ENCODE measurements at places on chromosomes 6 and 20.

- no peak for DNase-seq
These were observed 61.2 kb upstream of the CDYL start for GRCh38 chr6:4714961-4715501.

DNA sequence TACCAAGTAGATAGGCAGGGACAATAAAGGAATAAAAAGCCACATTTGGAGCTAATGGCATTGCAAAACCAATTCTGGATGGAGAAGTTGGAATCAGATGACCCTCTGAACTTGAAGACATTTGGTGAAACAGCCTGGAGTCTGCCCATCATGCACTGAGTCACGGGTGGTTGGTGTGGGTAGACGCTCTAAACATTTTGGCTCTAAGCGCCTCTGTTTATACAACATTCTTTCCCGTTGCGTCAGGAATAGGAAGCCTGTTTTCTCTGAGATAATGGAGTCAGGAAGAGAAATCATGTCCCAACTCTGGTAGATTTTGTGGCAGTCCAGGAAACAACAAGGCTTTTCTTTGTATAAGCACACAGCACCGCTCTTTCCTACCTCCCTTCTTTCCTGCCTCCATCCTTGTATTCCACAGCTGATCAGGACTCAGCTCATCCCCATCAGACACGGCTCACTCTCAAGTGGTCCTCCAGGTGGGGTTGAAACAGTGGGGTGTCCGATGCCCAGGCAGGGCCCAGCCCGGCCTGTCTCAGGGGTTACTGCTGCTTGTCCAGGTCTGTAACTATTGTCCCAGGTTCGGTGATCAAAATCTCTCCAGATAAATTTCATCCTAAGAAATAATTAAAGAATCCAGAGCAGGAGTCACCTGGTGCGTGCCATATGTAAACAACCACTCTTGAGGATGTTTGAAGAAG, 12.1 kb upstream of the RAMACL start:
- no peak for DNase-seq

DNA sequence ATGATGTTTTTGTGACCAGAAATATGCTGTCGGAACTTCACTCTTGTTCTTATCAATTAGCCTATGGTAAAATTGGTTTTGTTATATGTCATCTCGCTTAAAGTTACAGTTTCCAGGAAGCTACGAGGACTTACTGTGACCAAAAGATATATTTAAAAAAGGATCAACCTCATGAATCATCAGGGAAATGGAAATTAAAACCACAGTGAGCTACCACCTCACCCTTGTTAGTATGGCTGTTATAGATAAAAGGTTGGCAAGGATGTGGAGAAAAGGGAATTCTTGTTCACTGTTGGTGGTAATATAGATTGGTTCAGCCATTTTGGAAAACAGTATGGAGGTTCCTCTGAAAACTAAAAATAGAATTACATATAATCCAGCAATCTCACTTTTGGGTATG, 14.3 kb upstream of the INSM1 start:
- no peak for DNase-seq

- no peak for DNase-seq
These were observed 10.1 kb downstream of the CRISP1 start for GRCh38 chr6:49856282-49856681.

DNA sequence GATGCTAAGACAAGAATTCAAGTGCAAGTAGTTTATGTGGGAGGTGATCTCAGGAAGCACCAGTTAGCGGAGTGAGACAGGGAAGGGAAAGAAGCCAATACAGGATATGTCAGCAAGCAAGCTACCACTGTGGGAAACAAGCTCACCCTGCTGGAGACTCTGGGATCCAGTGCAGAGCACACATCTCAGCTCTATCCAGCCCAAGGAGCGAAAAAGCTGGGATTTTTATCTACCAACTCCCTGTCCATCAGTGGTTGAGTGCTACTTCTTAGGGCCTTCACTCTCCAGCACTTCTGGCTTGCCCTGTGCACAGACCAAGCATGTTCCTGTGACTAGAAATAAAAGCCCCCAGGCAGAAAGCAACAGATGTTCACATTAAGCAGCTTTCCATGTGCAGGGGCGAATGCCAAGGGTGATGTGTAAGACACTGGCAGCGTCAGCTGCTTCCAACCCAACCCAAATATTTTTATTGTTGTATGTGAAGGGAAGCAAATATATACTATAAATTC, 10.8 kb upstream of the RNF24 start:
- DNase-seq, result no peak

DNA sequence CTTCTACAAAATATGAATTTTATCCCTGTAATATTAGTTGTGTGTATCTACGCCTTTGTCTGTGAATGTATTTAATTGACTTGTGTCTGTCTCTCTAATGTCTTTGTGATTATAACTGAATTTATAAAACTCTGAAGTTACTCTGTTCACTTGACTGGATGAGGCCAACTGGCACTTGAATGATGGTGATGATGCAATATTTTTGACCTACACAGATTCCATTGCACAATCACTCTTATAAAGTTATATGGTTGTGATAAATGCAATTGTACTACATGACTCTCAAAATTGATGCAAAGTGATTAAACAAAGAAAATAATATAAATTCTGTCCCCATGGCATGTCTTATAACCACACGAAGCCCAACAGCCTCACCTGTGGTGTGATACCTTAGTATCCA, 287.3 kb upstream of the PLN start:
- DNase-seq, result no peak

GRCh38 chr6:130405549-130405948, 39.7 kb downstream of the TMEM200A start:
- DNase-seq, result no peak

GRCh38 chr20:412081-412480, 4.0 kb downstream of the RBCK1 start:
- DNase-seq, result no peak

- no peak for DNase-seq
These were observed 78.2 kb downstream of the PSMG4 start for GRCh38 chr6:3336859-3337515.

- no peak for DNase-seq
These were observed 21.1 kb downstream of the THBS2 start for GRCh38 chr6:169232507-169232931.

DNA sequence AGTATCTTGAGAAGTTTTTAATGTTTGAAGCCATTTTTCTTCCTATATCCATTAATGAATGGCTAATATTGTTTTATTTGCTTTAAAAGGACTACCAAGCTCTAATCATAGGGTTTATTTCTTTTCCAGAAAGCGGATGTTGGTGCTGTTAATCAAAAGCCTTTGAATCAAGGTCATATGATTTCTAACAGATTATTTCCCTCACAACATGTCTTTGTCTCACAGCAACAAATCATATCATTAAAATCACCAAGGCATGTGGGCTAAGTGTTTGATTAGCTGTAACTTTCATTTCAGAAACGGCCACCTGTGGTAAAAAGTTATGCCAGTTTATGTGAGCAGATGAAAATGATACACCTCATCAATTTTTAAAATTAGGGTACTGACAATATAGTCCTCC, 21.7 kb downstream of the TRAF3IP2 start:
- no peak for DNase-seq

DNA sequence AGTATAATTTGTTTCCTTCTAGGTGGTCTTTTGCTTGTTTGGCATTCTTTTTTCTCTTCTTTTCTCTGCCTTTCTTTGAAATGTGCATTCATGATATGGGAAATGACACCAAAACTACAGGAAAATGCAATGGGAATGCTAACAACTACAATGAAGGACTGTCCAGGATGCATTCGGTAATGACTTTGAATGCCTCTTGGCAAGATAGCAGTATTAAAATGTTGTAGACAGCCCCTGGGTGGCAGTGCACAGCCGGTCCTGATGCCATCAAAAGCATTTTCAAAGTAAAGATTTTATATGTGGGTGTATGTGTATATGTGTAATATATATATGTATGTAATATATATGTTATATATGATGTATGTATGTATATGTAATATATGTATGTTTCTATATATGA, 218.8 kb upstream of the MMS22L start:
- no peak for DNase-seq

DNA sequence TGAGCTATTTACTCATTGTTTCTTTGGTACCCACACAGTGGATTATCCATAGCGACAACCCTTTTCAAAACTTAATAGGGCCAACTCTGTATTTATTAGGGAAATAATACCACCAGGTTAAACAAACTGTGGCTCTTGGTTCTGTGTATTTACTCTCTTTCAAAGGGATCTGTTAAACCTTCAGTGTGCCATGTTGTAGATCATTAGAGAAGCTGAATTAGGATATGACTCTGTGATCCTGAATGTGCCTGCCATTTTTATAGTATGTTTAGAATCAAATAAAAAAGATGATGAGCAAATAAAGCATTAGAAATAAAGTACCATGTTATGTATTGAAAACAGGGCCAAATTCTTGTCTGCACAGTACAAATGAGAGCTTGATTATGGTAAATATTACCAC, 25.0 kb upstream of the SLC35D3 start:
- DNase-seq, result no peak

DNA sequence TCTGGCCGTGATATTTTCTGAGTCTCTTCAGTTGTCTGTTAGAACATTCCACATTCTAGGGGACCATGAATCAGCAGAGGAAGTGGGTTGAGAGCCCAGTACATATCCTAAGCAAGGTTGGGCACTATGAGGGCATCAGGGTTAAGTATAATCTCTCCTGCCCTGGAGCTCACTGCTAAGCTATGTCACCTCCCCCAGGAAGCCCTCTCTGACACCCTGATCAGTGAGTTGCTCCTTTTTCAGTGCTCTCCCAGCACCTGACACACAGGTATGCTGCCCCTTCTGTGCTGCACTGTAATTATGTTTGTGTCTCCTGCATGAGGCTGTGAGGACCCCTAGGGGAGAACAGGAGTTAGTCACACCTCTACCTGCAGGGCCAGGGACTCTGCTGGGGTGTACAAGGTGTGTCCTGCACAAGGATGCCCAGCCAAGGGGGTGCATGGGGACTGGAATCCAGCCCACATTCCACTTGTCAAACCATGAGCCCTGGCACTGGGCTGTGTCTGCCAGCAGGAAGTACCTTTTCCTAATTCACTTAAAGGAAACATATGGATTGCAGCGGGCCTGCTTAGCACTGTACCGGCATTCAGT, 3.9 kb downstream of the RAB44 start:
- no peak for DNase-seq

- DNase-seq, result no peak
These were observed 174.0 kb downstream of the TASP1 start for GRCh38 chr20:13464702-13465101.

GRCh38 chr6:112683106-112683505, 336.0 kb downstream of the RFPL4B start:
- no peak for DNase-seq

GRCh38 chr20:10504994-10505730, 70.1 kb downstream of the SLX4IP start:
- DNase-seq, result no peak

- DNase-seq, result no peak
These were observed 185.7 kb upstream of the MARCKS start for GRCh38 chr6:113671421-113671820.

GRCh38 chr20:24157213-24157612, 168.6 kb upstream of the GGTLC1 start:
- DNase-seq, result no peak

GRCh38 chr20:52305024-52305645, 113.6 kb upstream of the ZFP64 start:
- DNase-seq, result no peak

GRCh38 chr20:19943061-19943521, 74.1 kb upstream of the NAA20 start:
- DNase-seq, result no peak

- DNase-seq, result no peak
These were observed 166.9 kb upstream of the TNFAIP3 start for GRCh38 chr6:137700161-137700560.

DNA sequence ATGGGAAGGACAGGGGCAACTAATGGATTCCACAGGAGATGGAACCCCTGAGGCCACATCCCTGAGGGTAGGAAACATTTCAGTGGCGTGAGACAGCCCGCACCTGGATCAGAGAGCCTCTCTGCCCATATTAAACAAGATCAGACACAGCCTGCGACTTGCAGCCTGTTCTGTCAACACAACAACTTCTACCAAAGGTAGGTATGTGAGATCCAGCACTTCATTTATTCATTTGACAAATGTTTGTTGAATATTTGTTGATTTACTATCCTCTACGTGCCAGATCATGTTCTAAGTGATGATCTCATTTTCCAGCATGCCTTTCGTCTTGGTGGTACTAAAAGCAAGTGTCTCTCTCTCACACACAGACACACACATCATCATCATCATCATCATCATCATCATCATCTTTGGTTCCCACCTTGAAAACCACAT, 43.2 kb upstream of the NT5E start:
- DNase-seq, result no peak

DNA sequence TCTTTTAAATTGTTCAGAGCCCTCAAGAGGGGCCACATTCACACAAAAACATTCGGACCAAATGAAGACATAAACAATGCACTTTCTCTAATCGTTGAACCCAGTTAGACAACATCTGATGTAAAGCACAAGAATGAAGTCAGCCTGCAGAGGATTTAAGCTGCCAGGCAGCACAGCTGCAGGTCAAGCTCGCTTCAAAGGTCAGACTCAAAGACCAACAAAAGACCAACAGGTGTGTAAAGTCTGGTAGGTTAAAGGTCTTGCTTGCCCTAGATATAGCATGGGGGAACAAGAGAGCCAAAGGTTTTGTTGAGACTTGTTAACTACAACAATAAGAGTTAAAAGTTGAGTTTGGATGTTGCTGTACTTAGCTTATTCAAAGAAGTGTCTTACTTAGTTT, 26.7 kb upstream of the MYLIP start:
- DNase-seq, result no peak

GRCh38 chr20:21096321-21097043, 9.7 kb downstream of the LINC00237 start:
- DNase-seq, result no peak

- no peak for DNase-seq
These were observed 19.3 kb downstream of the TOP1 start for GRCh38 chr20:41047975-41048305.

DNA sequence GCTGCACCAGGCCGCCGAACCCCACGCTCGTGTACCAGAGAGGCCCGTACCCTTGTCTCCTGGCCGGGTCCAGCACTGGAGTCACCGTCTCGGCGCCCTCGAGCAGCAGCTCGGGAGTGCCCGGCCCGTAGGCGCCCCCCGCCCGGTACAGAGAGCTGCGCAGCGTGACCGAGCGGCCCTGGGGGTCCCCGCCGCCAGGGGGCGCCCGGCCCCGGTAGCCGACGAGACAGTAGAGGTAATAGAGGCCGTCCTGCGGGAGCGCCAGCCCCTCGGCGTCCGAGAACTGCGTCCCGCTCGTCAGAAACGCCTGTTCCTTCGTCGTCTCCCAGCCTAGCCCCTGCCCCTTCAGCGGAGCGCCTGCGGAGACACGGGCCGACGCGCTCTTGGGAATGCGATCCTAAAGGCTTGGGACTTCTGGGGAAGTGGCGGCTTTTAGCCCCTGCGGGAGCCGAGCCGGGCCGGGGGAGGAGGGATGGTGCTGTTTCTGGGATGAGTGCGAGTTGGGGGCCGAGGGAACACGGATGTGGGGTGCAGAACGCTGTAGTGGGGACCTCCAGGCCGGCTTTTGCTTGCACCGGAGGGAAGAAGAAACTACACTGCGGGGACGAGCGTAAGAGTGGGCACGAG, 1.3 kb downstream of the LTB start:
- peak; percentile 89 for DNase-seq

GRCh38 chr6:141153563-141153962, 979.2 kb upstream of the GJE1 start:
- DNase-seq, result no peak

Measured in activated CD8-positive, alpha-beta memory T cell treated with anti-CD3 and anti-CD28 coated beads for 1 hour (primary cell).